A172 (cell line): ENCODE measurements at places on chromosomes 7 and 10.
A peak's percentile ranks its signal among the peaks of the same experiment; 100 is the strongest.

DNA sequence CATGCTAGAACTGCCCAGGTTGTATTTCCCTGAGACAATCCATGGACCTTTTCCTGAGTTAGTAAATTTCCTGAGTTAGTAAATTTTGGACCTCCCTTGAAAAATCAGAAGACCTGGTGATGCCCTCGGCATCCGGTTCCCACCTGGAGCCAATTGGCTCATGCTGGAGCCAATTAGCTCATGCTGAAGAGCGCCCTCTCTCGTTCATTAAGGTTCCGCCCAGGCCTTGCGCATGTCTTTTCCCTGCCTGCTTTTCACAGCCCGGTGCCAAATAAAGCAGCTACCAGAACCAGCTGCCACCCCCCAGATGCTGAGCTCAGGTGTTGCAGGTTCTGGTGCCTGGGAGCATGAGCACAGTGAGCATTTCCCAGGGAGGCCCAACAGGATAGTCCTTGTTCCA, 96.2 kb downstream of the APBB1IP start:
- DNase-seq, result no peak

GRCh38 chr10:35481413-35481812, 123.7 kb upstream of the GJD4 start:
- DNase-seq, result no peak

- peak; percentile 37 for DNase-seq
Measured at GRCh38 chr7:4742852-4743251, 32.6 kb upstream of the AP5Z1 start.

GRCh38 chr10:79323602-79324001, 23.7 kb upstream of the PPIF start:
- DNase-seq, result no peak

GRCh38 chr10:3763035-3763456, 22.0 kb downstream of the KLF6 start:
- DNase-seq, result peak; percentile 95

GRCh38 chr10:32795598-32796183, 162.3 kb downstream of the ITGB1 start:
- peak; percentile 45 for DNase-seq

DNA sequence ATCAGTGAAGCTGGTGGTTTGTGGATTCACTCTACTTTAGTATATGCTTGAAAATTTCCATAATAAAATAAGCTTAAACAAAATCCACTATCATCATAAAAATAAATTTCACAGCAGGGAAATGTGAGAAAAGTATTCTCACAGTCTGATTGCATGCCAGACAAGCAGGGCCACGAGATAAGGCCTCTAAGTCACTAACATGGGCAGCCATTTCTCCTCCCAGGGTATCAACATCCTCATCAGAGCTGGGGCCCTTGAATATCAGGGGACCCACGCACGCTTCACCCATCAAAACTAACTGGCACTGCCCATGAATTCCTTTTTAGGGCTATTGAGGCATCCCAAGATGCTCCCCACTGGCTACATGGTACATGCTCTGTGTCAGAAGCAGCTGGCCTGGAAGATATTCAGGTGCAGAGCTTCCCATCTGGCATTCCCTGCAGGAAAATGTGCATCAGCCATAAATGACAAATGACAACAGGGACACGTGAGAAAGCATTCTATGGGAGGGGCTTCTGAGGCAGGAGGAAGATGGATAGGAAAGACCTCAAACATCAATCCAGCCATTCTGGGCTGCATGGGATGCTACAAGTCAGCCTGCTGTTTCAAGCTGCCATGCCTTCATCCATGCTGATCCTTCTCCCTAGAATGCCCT, 17.4 kb downstream of the CCDC6 start:
- no peak for DNase-seq

- no peak for DNase-seq
Measured at GRCh38 chr7:87918740-87919139, 15.3 kb upstream of the ADAM22 start.

DNA sequence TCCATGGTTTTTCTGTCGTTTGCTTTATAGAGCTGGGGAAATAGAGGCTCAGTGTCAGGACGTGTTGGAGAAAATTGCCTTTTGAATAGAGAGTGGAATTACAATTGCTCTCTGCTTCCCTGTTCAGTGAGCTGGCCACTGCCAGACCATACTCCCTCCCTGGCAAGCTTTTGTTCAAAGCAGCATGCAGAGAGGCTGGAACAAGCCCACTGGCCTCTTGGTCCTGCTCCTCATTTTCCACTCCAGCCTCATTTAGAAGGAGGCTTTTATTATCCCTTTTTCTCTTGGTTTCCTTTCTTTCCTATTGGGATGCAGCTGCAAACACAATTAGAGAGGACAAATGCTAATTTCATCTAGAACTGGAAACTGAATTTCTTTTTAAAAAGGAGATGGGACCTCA, 302.2 kb upstream of the PODXL start:
- DNase-seq, result no peak

DNA sequence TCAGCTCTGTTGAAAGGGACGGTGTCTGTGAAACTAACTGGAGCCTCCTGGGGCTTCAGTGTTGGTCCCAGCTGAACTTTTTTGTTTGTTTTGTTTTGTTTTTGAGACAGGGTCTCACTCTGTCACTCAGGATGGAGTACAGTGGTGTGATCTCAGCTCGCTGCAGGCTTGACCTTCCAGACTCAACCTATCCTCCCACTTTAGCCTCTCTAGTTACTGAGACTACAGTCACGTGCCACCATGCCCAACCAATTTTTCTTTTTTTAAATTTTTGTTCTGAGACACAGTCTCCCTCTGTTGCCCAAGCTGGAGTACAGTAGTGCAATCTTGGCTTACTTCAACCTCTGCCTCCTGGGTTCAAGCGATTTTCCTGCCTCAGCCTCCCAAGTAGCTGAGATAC, 13.4 kb upstream of the DNAJB6 start:
- no peak for DNase-seq

DNA sequence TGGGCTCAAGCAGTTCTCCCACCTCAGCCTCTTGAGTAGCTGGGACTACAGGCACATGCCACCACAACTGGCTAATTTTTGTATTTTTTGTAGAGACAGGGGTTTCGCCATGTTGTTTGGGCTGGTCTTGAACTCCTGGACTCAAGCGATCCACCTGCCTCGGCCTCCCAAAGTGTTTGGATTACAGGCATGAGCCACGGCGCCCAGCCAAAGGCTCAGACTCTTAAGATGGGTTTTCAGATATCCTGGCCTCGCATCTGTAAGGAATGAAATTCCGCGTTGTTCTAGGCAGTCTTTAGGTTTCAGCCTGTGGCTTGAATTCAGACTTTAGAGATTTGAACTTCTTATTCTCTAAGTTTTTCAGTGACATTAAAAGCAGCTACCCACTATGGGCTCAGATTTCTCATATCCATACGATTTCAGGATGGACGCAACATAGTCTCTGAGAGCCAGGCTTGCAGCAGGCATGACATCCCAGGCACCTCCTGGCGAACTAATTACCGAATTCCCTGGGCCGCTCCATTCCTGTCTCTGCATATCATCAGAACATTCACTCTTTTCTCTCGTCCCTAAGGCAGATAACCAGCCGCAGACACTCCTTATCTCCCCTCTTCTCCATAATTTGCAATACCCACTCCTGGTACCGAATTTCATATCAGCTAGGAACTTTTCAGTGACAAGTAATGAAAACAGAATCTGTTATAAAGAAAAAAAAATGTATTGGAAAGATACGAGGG, 29.7 kb downstream of the IL15RA start:
- no peak for DNase-seq

DNA sequence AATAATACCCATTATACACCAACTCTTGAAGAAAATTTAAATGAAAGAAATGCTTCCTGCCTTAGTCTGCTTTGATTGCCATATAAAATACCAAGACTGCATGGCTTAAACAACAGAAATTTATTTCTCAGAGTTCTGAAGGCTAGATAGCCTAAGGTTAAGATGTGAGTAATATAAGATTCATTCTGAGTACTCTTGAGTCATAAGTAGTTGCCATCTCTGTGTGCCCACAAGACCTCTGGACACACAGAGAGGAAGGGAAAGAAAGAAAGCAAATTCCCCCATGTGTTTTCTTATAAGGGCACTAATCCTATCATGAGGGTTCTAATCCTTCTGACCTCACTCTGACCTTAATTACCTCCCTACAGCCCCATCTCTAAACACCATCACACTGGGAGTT, 201.2 kb downstream of the PTN start:
- peak; percentile 58 for DNase-seq

- DNase-seq, result no peak
Measured at GRCh38 chr10:2909921-2910320, 157.4 kb upstream of the PFKP start.

DNA sequence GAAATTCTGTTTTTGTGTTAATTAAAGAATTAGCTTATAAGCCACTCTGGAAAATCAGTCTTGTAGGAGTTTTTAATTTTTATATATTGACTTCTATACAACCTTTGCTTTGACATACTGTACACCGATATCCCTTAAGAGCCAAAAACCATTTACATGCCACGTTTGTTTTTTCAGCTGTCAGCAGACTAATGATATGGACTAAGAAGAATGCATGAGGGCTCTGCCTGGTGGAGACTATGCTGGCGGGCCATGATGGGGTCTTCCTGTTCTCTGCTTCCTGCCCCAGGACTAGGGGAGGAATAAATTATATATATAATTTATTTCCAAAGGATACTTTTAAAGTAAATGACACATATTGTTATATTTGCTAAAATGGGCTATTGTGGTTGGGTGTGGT, 96.3 kb downstream of the CDK14 start:
- no peak for DNase-seq

GRCh38 chr7:48454750-48455192, 283.5 kb downstream of the ABCA13 start:
- DNase-seq, result no peak

DNA sequence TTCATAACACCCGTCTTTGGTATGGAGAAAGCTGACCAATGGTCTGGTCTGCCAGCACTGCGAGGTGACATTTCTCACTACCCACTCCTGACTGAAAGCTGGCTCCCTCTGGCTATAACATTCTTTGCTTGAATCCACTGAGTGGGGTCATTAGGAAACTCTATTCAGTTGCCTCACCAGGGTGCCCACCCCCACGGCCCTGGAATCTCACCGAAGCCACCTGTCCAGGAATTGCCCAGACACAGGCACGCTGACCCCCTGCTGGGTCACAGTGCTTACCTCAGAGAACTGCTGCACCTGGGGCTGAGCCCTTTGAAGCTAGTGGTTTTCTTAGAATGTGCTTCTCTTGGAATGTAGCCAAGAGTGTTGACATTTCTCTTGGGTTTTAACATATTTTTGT, 28.6 kb downstream of the HECW1 start:
- peak; percentile 25 for DNase-seq

- DNase-seq, result no peak
Measured at GRCh38 chr7:106721816-106722785, 61.1 kb upstream of the CCDC71L start.

- no peak for DNase-seq
Measured at GRCh38 chr10:47339759-47340607, 8.2 kb upstream of the RBP3 start.
